ENCODE measurements at places on chromosomes 6 and 20. TPM values are rescaled to one million over a fixed set of nuclear protein-coding genes. Genes with fewer than 3 reads are reported as not detected.

- no peak for DNase-seq
These were observed 862.7 kb upstream of the FLRT3 start for GRCh38 chr20:15200147-15200565.

DNA sequence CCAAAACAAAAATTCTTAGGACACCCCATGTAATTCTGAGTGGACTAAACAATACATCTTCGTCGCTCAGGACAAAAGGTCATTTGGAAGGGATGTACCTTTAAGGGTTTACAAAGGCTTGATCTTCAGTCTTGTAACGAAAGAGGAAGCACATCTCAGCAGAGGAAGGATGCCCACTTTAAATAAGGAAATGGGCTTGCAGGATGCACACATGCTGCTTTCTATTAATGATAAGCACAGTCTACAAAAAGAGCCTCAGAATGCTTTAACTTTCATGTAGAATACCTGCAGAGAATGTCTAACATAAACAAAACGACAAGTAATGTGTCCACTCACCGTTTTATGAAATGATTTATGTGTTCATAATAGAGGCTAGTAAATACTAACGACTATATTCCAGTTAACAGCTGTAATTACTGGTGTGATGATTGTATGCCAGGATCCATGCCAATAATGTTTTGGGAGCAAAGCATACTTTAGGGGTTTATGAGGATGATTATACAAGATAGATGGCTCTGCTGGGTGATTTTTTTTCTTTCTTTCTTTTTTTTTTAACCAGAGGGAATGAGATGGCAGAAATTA, 216.9 kb downstream of the GMDS start:
- DNase-seq = no peak

- no peak for DNase-seq
These were observed 6.6 kb upstream of the ULBP2 start for GRCh38 chr6:149935246-149935645.

The CST11 gene
- not detected for total RNA-seq

DNA sequence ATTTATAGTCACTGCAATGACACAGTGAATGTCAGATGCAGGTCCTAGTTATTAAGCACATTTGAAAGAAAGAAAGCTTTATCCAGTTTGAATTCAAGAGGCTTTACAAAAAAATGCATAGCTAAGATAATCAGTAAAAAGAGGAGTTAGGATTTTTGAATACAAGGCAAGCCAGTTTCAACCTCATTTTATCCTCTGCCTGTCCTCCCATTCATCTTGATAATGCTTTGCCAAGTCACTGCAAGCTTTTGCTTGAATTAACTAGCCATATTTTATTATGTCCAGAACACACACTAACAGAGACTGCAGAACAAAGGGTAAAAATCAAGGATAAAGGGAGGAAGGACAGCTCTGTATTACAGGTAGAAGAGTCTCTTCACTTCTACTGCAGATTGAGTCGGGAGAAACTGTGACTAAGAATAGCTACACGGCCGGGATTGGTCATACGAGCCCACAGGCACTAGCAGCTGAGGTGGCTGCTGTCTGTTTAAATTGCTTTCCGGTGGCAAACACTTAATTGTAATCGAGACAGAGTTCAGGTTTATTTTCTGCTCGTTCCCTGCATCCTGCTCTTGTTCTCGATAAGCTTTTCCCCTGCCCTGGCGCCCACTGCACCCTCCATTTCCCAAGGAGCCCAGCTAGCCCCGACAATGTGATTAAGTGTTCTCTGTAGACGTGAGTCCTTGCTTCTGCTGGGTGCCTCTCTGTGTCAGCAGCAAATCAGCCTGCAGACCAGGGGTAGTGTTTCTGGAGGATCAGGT, 30.5 kb upstream of the AKAP12 start:
- DNase-seq = no peak

The LY6G6D gene
- not detected for total RNA-seq

DNA sequence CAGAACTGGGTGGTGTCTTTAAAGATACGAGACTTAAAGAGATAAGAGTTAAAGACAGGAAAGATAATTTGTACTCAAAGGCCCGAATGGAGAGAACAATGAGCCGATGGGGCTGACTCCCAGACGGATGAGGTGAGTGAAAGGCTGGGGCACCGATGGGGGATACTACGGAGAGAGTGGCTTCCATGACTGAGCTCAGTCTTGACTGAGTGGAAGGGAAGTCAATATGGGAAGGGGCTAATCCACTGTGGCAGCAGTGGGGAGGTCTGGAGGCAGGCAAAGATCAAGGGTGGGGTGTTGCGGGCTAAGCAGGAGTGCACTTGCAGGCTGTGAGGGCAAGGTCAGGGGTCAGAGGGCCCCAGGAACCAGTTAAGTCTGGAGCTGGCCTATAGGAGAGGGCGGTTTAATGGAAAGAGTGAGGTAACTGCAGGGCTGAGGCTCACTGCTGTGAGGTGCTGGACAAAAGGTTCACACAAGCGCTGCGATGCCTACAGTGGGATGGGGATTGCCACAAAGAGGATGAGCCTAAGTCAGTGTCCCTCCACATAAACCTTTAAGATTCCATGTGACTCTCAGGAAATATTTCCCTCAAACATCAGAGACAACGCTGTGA, 42.1 kb downstream of the FAXC start:
- no peak for DNase-seq

DNA sequence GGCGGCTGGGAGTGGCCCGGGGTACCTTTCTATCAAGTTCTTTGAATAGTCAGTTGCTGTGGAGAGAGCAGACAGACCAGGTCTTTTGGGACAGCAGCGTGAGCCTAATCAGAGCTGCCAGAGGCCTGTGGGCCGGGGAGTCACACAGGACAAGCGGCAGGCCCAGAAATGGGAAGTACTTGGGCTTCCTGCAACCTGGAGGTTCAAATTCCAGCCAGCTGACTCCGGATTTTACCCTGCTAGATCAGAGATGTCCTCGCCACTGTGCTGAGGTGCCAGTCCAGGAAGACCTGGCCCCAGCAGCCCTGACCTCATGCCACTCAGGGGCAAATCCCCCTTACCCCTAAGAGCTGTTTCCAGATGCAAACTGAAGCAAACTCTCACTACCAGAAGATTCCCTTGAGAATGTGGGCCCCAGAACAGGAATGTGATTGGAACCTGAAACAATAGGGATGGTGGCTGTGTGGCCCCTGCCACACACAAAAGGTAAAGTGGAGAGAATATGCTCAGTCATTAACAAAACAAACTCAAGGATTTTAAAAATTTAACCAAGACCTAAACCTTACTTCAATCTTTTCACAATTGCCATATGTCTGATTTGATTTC, 9.7 kb downstream of the BEND3 start:
- no peak for DNase-seq

DNA sequence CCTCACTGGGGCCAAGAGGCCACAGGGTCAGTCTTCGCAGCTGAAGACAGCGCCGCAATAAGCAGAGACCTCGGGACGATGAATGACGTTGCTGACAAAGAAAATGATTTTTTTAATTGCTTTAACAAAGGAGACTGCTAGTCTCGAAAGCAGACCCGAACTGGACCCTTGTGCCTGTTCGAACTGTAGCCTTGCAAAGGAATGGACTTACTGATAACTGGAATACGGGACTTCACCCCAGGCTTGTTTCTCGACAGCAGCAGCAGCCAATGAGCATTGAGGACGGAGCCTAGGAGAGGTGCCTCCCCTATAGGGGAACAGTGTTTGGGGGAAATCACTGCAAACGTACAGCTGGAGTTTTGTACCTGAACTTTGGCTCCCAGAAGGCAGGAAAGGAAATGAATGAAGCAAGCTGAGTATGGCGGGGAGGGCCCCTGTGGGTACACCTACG, 1.3 kb upstream of the TAF4 start:
- no peak for DNase-seq

- DNase-seq = no peak
These were observed 53.3 kb upstream of the TMEM181 start for GRCh38 chr6:158506601-158507000.

The VGLL2 gene
- total RNA-seq = not detected

DNA sequence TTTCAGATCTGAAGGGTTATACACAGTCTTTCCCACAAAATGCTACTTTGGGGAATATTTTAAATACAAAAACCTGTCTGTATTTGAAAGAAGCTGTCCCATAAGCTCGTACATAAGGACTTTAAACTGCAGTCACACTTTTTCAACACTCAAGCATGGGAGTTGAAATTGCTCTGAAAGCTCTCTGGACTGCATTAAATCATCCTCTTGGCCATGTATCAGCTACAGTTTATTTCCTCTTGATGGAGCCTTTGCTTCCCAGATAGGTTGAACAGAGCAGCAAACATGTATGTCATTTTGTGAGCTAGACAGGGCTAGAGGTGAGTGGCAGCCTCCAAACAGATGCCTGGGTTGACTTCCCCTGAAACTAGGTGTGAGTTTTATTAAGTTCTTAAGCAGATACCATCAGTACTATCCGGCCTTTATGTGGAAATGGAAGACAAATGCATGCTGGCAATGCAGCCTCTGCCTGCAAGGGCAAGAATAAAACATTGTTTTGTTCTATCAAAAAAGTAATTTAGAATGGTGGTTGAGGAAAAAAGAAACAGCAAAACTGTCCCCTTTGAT, 105.9 kb upstream of the ENPP5 start:
- peak; percentile 64 for DNase-seq

- DNase-seq = no peak
These were observed 158.6 kb downstream of the LAMP5 start for GRCh38 chr20:9672981-9673380.

- peak; percentile 50 for DNase-seq
These were observed 159.7 kb upstream of the RPS6KA2 start for GRCh38 chr6:166786704-166787293.

DNA sequence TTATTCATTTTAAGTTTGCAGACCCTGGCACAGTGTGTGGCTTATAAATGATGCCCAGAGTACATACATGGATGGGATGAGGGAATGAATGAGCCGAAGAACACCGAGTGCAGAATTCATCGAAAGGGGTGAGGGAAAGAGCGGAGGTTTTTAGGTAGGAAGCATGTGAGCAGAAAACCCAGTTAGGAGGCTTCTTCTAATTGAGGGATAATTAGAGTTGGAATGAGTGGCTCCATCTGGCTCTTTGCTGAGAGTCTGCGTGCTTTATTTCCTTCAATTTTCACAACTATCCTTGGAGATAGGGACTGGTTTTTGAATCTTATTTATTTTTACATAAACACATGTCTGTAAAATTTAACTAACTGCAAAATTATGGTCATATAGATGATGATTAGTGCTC, 150.7 kb downstream of the DOK5 start:
- no peak for DNase-seq

The EFHC1 gene
- total RNA-seq = 7.5 TPM

GRCh38 chr6:3610921-3611320, 140.6 kb downstream of the PXDC1 start:
- DNase-seq = peak; percentile 12

DNA sequence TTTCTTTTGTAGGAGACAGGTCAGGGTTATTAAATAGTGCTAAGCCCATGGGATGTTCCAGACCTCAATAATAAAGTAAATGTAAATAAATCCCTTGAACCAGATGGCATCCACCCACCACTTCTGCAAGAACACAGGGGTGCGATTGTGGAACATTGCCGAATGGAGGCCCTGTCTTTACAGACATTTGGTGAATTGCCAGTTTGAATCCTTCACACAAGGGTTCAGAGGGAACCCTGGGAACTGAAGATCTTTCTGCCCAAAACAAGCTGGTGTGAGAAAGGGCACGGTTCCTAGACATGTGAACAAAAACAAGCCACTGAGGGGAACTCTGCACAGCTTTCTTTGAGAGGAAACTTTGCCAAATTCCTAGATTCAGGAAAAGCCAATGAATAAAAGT, 30.2 kb upstream of the RNF8 start:
- no peak for DNase-seq

The SPEF1 gene
- total RNA-seq = not detected

The CCN6 gene
- not detected for total RNA-seq

DNA sequence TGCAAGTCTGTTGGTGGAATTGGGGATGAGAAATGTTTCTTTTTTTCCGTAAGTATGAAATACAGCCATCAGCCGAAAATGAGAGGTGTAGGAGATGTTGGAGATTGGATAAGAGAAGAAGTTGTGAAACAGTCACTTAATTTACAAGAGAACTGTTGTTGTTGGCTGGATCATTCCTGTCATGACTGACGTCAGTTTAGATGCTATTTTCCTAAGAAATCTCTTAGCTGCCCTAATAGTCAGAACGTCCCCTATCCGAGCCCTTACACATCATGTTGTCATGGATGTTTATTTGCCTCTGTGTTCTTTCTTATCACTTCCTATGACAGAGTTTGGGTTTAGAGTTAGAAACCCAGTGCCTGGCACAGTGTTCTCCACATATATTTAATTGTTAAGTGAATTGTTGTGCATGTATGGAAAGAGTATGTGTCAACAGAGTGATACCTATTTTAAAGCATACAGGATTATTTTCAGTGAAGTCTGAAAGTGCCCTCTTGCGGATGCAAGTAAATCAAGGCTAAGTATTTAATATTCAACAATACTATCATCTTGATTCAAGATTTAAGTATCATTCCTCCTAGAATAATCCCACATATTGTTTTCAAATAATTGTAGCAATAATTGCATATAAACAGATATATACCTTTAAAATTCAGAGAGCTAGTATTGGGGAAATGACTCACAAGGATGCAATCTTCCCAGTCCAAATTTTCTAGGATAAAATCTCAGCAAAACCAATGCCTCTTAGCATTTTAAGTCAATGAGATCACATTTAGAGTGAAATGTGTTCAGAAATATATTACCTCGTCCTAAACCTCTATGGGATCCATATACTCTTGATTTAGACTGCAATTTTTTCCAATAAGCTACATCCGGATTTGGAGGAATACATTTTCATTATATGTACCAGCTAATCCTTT, 309.9 kb upstream of the NOX3 start:
- DNase-seq = no peak

DNA sequence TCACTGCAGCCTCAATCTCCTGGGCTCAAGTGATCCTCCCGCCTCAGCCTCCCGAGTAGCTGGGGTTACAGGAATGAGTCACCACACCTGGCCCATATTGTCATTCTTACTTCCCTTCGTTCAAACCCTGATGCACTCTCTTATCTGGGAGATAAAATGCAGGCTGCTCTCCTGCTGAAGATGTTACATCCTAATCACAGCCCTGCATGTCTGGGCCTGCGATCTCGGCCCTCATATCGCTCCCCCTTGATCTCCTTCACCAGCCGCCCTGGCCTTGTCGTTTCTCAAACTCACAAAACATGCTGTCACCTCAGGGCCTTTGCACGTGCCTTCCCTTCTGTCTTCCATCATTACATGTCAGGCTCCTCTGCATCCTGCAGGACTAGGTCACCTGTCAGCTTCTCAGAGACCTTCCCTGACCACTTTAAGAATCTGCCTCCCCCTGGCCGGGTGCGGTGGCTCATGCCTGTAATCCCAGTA, 8.8 kb upstream of the C20orf203 start:
- no peak for DNase-seq

DNA sequence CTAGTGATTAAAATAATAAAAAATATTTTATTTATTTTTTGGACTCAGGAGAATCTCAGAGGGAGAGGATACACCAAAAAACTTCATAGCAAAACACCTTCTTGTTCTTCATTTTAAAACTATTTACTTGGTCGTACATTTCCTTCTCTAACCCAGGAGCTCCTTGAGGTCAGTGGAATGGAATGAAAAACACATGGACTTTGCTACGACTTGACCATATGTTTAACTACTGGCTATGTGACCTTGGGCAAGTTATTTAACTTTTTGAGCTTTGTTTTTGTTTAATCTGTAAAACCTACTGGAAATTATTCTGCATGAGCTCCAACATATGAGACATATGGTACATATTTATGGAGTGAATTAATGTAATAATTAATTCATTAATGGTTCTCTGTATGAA, 1005.5 kb upstream of the CITED2 start:
- DNase-seq = no peak

The SERINC3 gene
- 140 TPM for total RNA-seq
